ENCODE measurements at places on chromosomes 7 and 10.

DNA sequence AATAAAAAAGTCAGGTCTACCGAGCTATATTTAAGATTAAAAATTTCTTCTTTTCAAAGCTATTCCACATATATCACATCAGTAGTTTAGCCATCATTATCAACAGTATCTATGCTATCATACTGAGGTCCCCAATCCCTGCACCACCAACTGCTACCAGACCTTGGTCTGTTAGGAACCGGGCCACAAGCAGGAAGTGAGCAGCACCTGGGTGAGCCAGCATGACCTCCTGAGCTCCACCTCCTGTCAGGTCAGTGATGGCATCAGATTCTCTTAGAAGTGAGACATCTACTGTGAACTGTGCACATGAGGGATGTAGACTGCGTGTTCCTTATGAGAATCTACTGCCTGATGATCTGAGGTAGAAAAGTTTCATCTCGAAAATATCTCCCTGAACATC is 632.1 kb upstream of the KCND2 start:
- DNase-seq, result no peak

GRCh38 chr10:112124866-112125265 is 58.7 kb downstream of the GPAM start:
- DNase-seq, result no peak

- DNase-seq, result no peak
Measured at GRCh38 chr7:148261996-148262688, 328.4 kb upstream of the C7orf33 start.

- DNase-seq, result peak; percentile 28
Measured at GRCh38 chr7:30159698-30160143, 24.9 kb downstream of the MTURN start.

GRCh38 chr10:47344996-47345870 is 2.9 kb upstream of the RBP3 start:
- no peak for DNase-seq

DNA sequence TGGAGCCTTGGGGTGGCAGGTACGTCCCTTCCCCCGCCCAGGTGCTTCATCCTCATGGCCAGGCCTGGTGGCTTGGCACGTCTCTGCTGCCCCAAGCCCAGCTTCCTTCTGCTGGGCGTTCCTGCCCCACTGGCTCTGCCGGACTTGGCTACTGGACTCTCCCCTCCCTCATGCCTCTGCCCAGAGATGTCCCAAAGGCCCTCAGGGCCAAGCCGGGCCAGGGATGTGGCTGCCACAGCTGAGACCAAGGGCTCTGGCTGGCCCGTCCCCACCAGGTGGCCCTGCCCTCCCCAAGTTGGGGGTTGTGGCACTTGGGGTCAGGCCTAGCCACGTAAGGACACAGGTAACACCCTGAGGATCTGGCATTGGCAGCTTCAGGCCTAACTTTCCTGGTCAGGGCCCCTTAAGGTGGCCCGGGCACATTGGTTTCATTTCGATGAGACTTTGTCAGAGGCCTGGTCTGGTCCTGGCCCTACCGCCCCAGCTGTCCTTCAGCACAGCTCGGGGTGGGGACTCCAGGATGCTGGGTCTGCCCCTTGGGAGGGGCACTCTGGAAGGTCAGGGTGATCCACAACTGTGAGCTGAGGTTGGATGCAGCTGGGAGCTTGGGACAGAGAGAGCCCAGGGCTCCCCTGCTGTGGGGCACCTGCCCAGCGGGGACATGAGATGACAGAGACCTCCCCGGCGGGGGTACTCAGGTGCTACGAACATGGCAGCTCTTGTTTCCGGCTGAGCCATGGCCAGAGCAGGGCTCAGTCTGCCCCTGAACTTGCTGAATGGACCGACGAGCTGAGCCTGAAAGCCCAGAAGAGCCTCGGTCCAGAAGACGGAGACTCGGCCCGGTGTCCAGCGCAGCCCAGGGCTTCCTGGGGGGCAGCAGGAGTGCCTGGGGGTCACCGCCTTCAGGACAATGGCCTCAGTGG is 2.9 kb downstream of the BHLHA15 start:
- DNase-seq, result no peak

DNA sequence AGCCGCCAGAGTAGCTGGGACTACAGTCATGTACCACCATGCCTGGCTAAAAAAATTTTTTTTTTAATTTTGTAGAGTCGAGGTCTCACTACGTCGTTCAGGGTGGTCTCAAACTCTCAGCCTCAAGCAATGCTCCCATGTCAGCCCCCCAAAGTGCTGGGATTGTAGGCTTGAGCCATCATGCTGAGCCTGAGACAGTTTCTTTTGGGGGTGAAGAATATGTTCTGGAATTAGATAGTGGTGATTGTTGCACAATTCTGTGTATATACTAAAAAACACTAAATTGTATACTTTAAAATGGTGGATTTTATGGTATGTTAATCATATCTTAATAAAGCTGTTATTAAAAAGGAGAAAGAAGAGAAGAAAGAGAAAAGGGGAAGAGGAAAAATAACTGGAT is 1.5 kb downstream of the CUZD1 start:
- DNase-seq, result no peak

GRCh38 chr7:44280993-44281721 is 44.2 kb downstream of the CAMK2B start:
- DNase-seq, result peak; percentile 5

DNA sequence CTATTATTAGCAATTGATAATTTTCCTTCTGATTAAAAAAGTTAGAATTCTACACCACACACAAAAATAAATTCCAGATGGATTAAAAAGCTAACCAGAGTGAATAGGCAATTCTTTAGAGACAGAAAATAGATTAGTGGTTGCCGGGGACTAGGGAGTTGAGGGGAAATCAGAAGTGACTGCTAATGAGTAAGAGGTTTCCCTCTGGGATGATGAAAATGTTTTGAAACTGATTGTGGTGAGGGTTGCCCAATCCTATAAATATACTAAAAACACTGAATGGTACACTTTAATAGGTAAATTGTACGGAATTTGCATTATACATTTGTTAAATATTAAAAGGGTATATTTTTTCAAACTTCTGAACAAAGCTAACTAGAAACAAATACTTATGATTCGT is 214.9 kb downstream of the GPAM start:
- no peak for DNase-seq
